Epithelial cell of alveolus of lung (primary cell): ENCODE measurements at places on chromosomes 16 and 17. TPM values are rescaled to one million over a fixed set of nuclear protein-coding genes. Genes with fewer than 3 reads are reported as not detected.

The TMEM219 gene
- 169 and 182 TPM in 2 replicates for total RNA-seq

The CCL5 gene
- total RNA-seq, result 0.52 TPM in 1 of 2 replicates, not detected in the other

The RAMP2 gene
- total RNA-seq, result 0.78 TPM in 1 of 2 replicates, not detected in the other

The ZSCAN10 gene
- not detected in 2 replicates for total RNA-seq

The EFCAB5 gene
- total RNA-seq, result not detected in 2 replicates

The SLC6A2 gene
- total RNA-seq, result not detected in 2 replicates

The CA5A gene
- total RNA-seq, result not detected in 2 replicates

The HOXB1 gene
- not detected in 2 replicates for total RNA-seq

The NPW gene
- 5.6 and 6.6 TPM in 2 replicates for total RNA-seq

The CD300H gene
- total RNA-seq, result not detected in 2 replicates

The KRT222 gene
- under 0.01 TPM in 1 of 2 replicates, not detected in the other for total RNA-seq

The KCTD11 gene
- 11.4 and 17.8 TPM in 2 replicates for total RNA-seq
